Stromal cell of bone marrow (primary cell): ENCODE measurements at places on chromosomes 2 and 18.
A peak's percentile ranks its signal among the peaks of the same experiment; 100 is the strongest.

GRCh38 chr18:79223431-79223830 lies 154.2 kb downstream of the ATP9B start:
- no peak for DNase-seq

DNA sequence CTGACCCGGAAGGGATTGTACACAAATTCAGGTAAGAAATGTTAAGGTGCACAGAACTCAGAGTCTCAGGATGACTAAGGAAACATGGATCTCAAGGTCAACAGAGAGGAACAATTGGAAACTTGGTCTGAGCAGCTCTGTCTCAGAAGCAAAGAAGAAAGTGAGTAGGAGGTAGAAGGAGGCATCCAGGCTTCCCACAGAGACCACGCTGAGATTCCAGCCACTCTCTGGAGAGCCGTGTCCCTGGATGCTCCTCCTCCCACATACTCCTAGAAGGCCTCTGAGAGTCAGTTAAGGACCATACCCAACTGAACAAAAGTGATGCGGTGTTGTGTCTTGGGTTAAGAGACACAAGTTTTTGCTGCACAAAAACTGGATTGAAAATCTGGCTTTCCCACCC lies 8.6 kb upstream of the PLB1 start:
- DNase-seq = no peak

- DNase-seq = peak; percentile 29
Observed at GRCh38 chr2:206392118-206392517, 51.2 kb upstream of the ADAM23 start.

DNA sequence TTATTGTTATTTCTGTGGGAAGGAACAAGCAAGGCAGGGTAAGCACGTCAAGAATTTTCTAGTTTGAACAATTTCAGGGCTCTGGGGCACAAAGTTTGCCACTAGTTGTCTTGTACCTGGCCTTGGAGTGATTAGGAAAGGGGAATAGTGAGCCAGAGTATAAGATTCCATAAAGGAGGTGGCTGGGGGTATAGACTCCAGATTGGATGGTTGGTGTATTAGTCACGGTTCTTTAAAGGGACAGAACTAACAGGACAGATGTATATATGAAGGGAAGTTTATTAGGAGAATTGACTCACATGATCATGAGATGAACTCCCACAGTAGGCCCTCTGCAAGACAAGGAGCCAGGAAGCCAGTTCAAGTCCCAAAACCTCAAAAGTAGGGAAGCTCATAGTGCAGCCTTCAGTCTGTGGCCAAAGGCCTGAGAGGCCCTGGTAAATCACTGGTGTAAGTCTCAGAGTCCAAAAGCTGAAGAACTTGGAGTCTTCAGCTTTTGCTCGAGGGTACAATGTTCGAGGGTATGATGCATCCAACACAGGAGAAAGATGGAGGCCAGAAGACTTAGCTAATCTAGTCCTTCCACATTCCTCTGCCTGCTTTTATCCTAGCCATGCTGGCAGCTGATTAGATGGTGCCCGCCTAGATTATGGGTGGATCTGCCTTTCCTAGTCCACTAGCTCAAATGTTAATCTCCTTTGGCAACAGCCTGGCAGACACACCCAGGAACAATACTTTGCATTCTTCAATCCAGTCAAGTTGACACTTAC lies 31.5 kb upstream of the PTPRM start:
- no peak for DNase-seq

DNA sequence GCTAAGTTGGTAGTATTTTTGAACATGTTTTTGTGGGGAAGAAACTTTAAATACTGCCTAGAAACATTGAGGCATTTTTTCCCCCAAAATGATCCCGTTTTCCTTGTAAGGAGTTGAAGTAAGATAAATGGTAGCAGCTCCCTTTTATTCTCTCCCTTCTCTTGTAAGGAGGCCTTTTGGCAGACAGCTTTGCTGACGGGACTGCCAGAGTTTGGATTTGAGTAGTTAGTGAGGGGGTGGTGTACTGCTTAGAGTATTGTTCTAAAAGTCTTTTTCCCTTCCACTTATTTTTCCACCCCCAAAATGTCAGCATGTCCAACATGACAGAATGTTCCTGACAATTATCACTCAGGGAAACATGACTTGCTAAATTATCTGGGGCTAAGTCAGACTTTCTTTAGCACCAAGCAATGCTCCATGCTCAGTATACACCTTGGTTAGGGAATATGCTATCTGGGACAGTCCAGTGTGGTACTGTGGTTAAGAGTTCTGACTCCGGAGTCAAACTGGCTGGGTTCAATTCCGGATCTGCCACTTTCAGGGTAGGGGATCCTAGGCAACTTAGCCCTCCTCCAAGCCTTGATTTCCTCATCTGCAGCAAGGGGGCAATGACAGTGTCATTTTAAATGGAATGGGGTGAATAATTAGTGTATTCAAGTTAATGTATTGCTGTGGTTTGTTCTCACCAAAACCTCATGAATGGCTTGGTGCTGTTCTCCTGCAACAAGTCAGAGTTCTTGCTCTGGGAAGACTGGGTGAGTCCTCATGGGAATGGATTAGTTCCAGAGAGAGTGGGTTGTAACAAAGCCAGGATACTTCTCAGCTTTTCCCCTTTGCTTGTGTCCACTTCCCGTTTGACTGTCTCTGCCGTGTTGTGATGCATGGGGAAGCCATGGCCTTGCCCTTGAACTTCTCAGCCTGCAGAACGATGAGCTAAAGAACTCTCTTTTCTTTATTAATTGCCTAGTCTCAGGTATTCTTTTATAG lies 116.2 kb downstream of the TANC1 start:
- DNase-seq = no peak

GRCh38 chr2:241991299-241991698 lies 121.8 kb downstream of the RTP5 start:
- DNase-seq = no peak

GRCh38 chr2:88211003-88211808 lies 41.1 kb downstream of the THNSL2 start:
- DNase-seq = no peak

DNA sequence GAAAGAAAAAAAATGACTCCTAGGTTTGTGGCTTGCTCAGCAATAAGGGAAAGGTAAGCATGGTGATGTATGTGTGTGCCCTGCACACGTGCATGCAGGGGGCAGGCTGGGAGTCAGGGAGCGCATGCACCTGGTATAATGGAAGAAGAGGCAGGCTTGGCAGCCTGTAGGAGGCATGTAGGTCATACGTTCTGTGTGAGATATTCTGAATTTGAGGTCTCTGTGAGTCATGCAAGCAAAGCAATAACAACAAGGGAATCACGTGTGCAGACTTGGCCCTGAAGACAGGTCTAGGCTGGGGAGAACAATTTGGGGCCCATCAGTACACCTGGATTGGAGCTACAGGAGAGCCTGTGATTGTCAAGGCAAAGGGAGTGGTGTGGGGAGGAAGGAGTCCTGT lies 94.5 kb upstream of the TTC39C start:
- DNase-seq = no peak

DNA sequence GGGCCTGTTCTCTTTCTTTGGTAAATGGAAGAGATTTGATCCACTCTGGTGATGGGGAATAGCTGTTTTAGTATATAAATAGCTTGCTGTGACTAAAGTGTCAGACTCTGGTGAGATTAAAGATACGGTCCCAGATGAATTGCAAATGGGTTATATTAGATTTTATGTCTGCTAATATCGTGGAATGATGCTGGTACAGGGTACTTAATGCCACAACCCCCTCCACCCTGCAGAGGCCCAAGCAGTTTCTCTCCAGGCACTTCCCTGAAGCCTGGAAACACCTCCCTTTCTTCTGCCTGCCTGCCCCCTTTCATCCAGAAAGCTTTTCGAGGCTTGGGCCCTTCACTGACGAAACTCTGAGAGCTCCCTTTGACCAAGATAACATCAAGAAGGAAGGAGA lies 21.4 kb upstream of the RFX8 start:
- no peak for DNase-seq

GRCh38 chr2:41993435-41993925 lies 54.3 kb upstream of the PKDCC start:
- no peak for DNase-seq

- no peak for DNase-seq
Observed at GRCh38 chr2:213958086-213958485, 452.8 kb upstream of the VWC2L start.

GRCh38 chr2:99489063-99489760 lies 605 bp downstream of the REV1 start:
- DNase-seq = peak; percentile 24

DNA sequence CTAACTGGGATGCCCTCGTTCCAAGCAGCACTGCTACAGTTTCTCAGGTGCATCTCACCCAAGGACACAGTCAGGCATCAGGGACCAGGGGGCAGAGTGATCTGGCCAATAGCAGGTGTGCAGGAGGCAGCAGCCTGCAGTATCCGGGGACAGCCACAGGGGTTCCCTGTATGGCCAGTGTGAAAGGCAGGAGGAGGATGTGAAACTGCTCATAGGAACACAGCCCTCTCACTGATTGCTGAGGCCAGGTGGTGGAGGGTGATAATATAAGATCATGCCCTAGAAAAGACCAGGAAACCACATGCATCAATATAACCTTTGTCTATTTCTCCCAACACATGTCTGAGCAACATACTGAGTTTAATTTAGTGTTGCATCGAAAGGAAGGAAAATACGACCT lies 112.7 kb upstream of the TACR1 start:
- DNase-seq = no peak

- no peak for DNase-seq
Observed at GRCh38 chr2:119794237-119794636, 34.5 kb downstream of the PTPN4 start.

GRCh38 chr18:60018618-60019462 lies 119.0 kb downstream of the PMAIP1 start:
- no peak for DNase-seq

- DNase-seq = no peak
Observed at GRCh38 chr2:145592361-145592760, 1072.4 kb upstream of the ZEB2 start.

DNA sequence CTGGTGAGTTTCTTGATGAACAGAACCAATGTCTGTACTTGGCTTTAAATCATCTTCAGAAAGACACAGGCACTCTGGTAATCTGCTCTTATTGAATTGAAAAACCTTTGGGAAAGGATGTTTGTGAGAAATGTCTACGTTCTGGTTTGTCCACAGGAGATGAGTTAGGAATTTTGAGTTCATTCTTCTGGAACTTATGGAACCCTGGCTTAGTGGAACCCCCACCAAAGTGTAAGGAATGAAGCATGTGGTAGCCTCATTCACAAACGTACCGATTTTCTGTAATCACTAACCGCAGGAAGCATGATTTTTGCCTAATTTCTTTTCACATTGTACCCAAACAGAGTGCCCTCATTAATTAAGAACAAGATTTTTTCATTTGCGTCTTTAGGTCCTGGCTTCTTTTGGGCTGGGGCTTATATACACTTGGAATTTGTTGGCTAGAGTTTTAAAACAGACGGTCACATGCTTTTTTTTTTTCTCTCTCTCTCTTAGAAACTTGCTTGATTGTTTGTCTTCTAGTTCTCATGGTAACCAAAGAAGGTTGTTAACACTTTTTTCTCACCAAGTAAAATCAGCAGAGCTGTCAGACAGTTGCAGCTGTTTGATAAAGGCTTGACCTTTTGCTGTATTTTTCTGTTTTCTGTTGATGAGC lies 314.1 kb upstream of the THUMPD2 start:
- DNase-seq = peak; percentile 18

DNA sequence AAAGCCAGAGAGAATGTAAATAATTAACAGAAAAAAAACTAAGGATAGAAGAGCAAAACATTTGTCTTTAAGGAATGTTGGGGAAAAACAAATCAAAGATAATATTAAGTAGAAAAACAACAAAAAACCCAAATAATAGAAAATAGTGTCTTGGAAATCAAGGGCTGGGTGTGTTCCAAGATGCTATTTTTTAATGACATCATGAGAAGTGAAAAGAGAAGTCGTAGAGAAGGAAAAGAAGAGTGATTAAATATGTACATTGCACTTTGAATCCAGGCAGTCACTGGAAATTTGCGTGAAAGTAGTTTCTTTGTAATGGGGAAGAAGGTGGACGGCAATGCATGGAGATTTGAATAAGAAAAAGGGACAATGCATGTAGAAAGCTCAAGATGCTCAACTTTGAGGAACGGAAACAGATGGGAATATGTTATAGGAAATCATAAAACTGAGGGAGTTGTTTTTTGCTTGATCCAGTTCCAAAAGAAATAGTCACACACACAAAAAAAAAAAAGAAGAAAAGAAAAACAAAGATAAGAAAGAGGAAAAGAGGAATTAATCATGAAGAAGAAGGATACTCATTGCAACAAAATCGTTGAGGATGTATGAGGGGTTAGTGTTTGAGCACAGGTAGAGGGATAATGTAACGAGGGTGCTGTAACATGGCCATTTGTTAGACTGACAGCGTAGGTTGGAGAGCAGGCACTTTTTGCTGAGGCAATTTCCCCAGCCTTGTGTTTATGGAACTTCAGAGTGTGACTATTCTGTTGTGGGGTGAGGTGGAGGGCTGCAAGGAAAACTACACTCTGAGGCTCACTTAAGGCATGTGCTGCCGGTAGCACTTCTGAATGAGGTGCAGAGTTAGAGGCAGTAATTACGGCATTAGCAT lies 184.1 kb downstream of the CALCRL start:
- DNase-seq = no peak
